ENCODE measurements at places on chromosomes 13 and 19. TPM values are rescaled to one million over a fixed set of nuclear protein-coding genes. Genes with fewer than 3 reads are reported as not detected.
A peak's percentile ranks its signal among the peaks of the same experiment; 100 is the strongest.

DNA sequence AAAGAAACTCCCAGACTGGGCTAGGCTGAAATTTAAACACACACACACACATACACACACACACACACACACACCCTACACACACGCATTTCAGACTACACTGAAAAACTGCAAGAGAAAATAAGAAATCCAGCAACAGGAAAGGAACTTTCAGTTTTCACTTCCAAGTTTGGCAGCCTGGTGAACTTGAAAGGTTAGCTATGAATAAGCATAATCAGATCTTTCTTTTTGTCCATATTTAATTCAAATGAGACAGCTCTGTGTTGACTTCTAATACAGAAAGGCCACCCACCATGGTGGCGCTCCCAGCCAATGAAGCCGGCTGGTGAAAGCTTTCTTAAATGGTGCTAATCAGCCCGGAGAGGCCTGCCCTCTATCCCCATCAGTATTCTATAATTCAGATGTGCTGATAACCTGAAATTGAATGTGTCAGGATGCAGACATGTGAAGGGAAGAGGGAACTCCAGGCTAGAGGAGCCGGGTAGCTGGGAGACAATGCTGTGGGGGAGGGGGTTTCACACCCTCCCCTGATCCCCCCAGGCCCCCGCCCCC lies 108.3 kb upstream of the ZNF536 start:
- H3K27ac ChIP-seq = no peak overlapping the region
- H3K4me1 ChIP-seq = no peaks in the 10 kb centered on the region
- H3K27me3 ChIP-seq = peaks cover 5% of the 10 kb centered on the region

- H3K4me3 ChIP-seq = peak overlapping the region; percentile 98
- no peaks in the 10 kb centered on the region for H3K36me3 ChIP-seq
- DNase-seq = no peak
- peaks cover 40% of the 10 kb centered on the region for H3K4me1 ChIP-seq
- peak overlapping the region; percentile 67 for H3K27ac ChIP-seq
- no peaks in the 10 kb centered on the region for H3K27me3 ChIP-seq
Measured at GRCh38 chr13:114129649-114130062, 2.8 kb downstream of the RASA3 start.

The SYNGR4 gene
- total RNA-seq = not detected

- H3K36me3 ChIP-seq = peaks cover 9% of the 10 kb centered on the region
- no peak for DNase-seq
- no peak overlapping the region for H3K4me3 ChIP-seq
- peak overlapping the region; percentile 27 for H3K27ac ChIP-seq
- H3K27me3 ChIP-seq = no peaks in the 10 kb centered on the region
Measured at GRCh38 chr13:114279146-114279545, 2.3 kb upstream of the UPF3A start.

The IQCN gene
- total RNA-seq = 6.3 TPM

Data from T-cell (primary cell).